Stimulated activated CD8-positive, alpha-beta memory T cell treated with anti-CD3 and anti-CD28 coated beads, Interleukin-2, amount 100 ng/mL, for 1 hour (primary cell): ENCODE measurements at places on chromosomes 6 and 20.

DNA sequence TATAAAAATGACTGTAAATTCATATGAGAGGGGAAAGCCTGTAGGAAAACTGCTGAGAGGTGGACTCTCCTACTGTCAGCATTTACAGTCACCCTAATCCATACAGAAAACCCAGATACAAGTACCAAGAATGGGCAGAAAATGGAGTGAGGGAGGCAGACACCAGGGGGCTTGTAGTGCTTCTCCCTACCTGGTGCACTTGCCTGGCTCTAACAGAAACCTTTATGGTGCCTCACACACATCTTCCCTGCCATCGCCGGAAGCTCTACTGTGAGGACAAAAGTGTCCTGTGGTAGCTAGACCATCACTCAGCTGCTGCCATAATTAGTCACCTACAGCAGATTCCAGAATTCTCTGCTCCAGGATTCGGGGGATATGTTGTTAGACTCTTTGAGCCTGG lies 441.3 kb downstream of the TFAP2B start:
- DNase-seq, result no peak

- DNase-seq, result no peak
These were observed 5.2 kb downstream of the ZNFX1 start for GRCh38 chr20:49272654-49273053.

GRCh38 chr6:147226877-147227276 lies 22.7 kb downstream of the STXBP5 start:
- DNase-seq, result no peak

- no peak for DNase-seq
These were observed 29.7 kb upstream of the INSM1 start for GRCh38 chr20:20338133-20338730.

DNA sequence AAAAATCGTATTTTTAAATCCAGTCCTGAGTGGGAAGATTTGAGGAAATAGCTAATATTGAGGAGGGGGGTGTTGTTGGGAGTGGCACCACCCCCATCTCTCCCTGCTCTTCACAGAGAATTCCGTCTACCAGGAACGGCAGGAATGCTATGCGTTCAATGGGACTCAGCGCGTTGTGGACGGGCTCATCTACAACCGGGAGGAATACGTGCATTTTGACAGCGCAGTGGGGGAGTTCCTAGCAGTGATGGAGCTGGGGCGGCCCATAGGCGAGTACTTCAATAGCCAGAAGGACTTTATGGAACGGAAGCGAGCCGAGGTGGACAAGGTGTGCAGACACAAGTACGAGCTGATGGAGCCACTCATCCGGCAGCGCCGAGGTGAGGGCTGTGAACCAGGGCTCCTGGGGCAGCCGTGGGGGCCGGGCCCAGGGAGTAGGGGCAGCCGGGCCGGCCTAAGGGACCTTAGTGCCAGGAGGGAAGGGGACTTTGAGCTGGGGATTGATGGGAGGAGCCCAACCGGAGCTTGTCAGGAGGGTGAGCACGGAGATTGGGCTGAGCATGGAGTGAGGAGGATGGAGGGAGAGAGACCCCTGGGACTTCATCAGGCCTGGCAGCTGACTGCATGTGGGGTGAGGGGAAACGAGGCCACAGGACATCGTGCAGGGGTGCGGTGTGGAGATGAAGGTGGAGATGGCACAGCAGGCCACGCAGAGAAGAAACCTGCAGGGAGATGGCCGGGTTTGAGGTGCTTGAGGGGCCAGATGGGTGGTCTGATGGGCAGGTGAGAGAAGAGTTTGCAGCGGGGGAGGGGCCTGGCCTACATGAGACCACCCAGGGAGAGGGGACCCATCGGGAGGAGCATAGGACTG lies 41.3 kb downstream of the HLA-DPB1 start:
- DNase-seq, result no peak

DNA sequence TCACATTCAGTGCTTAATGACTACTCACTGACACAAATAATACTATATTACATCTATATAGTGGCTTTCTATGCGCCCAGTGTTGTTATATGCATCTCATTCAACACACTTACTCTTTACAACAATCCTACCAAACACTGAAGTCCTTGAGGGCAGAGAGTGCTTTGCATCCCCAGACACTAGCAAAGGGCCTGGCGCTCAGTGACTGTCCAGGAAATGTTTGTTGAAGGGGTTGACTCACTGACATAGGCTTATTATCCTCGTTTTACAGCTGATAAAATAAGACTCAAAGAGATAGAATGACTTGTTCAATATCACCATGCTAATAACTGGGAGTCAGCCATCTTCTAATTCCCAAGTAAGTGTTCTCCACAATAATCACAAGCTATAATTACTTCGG lies 163.3 kb downstream of the ARHGAP18 start:
- no peak for DNase-seq

DNA sequence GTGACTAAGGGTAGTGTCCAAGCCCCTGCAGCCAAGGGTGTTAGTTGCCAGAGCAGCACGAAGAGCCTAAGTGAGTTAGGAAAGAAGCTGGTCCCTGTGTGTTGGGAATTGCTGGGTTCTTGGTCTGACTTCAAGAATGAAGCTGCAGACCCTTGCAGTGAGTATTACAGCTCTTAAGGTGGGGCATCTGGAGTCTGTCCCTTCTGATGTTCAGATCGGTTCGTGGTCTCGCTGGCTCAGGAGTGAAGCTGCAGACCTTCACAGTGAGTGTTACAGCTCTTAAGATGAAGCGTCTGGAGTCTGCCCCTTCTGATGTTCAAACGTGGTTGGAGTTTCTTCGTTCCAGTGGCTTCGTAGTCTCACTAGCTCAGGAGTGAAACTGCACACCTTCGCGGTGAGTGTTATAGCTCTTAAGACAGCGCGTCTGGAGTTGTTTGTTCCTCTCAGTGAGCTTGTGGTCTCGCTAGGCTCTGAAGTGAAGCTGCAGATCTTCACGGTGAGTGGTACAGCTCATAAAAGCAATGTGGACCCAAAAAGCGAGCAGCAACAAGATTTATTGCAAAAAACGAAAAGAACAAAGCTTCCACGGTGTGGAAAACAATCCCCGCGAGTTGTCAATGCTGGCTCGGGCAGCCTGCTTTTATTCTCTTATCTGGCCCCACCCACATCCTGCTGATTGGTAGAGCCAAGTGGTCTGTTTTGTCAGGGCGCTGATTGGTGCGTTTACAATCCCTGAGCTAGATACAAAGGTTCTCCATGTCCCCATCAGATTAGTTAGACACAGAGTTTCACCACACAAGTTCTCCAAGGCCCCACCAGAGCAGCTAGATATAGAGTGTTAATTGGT lies 31.8 kb downstream of the PXDC1 start:
- DNase-seq, result no peak

GRCh38 chr6:111714416-111715270 lies 109.0 kb upstream of the TRAF3IP2 start:
- no peak for DNase-seq

DNA sequence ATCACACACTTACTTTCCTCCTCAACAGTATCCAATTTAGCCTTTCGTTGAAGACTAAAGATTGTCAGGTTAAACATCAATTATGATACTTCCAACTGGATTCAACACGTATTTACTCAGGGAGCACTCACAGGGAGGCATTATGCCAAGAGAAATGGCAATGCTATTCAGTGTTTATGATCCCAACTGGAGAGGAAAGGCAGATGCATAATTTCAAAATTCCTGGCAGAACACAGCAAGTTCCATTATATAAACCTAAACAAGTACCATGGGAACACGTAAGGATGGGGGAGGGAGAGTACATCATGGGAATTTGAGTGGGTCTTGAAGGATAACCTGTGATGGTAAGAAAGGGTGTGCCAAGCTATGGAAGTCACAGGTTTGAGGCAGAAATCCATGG lies 112.7 kb downstream of the ISM1 start:
- no peak for DNase-seq

DNA sequence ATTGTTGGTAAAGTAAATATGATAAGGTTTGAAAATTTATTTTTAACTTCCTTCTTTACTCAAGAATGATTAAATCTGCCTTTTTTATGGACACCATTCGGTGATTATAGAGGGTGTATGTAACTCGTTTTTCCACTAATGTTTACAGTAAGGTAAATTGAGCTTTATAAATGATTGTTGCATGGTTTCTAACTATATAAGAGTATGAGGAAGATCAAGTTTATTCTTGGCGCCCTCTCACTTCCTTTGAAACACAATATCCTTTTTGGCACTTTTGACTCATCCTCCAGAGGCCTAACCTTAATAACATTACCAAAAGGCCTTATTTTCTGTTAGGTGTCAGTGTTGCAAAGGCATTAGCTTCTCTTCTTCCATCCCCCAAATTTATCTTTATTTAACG lies 41.8 kb upstream of the MTRF1L start:
- DNase-seq, result no peak

- DNase-seq, result no peak
These were observed 119.7 kb upstream of the ZNF184 start for GRCh38 chr6:27592481-27593199.

GRCh38 chr6:47729019-47729418 lies 30.6 kb downstream of the ADGRF4 start:
- DNase-seq, result no peak

DNA sequence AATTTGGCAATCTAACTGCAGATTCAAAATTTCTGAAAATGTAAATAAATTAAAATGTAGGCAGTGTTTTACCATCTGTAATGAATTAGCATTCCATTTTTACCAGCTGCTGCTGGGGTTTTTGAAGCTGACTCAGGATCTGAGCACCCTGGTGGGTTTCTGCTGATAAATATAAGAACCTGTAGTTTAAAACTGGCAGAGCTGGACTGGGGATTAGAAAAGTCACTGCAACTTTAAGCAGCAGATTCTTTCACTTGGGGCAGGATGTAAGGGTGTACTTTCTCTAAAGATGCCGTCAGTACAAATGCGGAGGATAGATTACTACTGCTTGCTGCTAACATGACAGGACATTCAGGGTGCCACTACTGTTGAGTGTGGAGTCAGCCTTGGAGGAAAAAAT lies 341.8 kb downstream of the CDKAL1 start:
- no peak for DNase-seq

- DNase-seq, result no peak
These were observed 6.0 kb downstream of the ASF1A start for GRCh38 chr6:118899948-118900347.

GRCh38 chr6:90290811-90291420 lies 5.7 kb downstream of the BACH2 start:
- DNase-seq, result no peak

DNA sequence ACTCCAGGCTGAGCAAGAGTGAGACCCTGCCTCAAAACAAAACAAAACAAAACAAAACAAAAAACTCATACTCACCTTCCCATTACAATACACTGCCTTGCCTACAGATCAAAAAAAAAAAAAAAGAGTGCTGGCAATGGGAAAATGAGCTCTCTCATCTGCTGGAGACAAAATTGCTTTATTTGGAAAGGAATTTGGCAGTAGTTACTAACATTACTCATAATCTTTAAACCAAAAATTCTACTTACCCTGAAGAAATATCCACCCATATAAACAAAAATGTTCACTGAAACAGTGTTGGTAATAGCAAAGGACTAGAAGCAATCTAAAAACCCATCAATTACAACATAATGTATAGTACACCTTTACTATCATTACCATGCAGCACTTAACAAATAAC lies 120.4 kb downstream of the RNGTT start:
- no peak for DNase-seq

DNA sequence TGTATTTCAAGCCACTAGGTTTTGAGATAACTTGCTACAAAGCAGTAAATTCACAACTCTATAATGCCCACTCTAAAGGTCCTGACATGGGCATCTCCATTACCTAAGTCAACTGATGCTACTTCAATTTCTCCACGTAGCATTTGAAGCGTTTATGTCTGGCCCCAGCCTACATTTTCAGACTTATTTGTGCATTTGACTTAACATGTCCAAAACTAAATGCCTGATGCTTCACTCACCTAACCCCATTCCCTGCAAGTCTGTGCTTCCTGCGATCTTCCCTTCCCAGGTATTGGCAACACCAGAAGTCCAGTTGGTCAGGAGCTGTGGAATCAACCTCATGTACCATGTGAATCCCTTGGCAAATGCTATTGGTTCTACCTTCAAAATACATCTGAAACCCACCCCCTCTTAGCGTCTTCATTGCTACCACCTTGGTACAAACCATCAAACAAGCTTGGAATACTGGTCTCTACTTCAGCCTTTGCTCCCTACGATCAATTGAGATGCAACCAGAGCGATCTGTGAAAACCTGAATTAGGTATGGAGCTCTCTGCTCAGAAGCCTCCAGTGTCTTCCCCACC lies 12.8 kb upstream of the ZNFX1 start:
- no peak for DNase-seq

- DNase-seq, result no peak
These were observed 76.1 kb upstream of the TFAP2D start for GRCh38 chr6:50637267-50637666.

GRCh38 chr20:59003836-59004492 lies 3.1 kb downstream of the CTSZ start:
- no peak for DNase-seq

DNA sequence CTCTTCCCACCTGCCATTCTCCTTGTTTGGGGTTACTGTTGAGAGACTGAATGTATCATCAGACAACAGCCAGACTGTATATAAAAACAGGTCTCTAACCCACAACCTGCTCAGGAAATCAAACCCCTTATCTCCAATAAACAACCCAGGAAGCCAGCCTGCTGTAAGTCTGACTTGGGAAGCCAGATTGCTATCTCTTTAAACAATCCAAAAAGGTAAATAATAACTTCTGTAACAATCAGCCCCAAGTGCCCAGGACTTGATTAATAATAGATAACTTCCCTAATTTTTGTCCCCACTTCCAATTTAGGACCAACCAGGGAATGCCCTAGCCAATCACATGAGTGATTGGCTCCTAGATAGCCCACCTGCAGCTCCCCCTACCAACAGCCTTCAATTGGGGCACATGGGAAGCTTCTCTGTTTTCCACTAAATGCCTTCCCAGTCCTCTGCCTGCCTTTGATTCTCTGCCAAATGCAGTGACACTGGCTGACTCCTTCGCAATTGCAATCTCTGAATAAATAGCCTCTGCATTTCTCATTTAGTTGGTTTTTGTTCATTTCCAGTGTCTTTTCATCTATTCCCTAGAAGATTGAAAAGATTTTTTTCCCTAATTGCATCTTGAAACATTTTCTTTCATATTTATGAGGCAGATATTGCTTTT lies 117.1 kb upstream of the TAB2 start:
- DNase-seq, result no peak

DNA sequence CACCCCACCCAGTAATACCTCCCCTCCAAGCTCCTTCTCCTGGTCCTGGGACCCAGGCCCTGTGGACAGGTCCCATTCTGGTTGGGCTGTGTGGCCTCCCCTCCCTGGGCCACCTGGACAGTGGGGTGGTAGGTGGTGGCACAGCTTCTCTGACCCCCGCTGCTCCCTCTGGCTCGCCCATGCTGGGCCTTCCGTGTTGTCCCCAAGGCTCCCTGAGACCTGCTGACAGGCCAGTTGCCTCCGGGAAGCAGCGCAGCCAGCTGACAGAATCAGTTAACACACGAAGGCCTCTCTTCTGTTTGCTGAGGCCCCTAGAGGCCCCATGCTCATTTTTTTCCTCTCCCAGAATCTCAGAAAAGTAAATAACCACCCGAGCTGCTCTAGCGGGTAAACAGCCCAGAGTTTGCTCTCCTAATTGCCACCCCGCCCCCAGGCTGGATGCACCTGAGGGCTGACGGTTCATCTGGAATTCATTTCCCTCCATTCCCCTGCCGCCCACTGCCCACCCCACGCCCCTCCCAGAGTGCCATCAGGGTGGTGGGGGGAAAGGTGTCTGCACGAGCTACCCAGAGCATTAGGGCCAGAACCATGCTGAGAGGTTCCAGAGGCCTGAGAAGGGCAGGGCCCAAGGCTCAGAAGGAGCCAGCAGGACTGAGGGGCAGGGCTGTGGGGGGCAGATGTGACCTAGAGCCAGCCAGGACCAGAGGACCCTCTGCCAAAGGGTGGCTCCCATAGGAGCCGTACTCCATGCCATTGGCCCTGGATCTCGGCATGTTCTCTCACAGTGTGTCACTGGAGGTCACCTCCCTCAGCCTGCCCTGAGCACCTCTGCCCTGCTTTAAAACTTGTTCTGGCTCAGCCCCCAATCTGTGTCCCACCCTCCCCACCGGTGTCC lies 157.5 kb downstream of the GRM4 start:
- no peak for DNase-seq
